ENCODE measurements at places on chromosomes 12 and 14. TPM values are rescaled to one million over a fixed set of nuclear protein-coding genes. Genes with fewer than 3 reads are reported as not detected.

RNASE1 gene
- total RNA-seq: 476 TPM

PLEKHH1 gene
- 40.0 TPM for total RNA-seq

TPCN1 gene
- 103 TPM for total RNA-seq

ACACB gene
- 22.7 TPM for total RNA-seq

LUM gene
- total RNA-seq: 49.5 TPM

SAMD15 gene
- total RNA-seq: 9.7 TPM

OTUB2 gene
- 3.0 TPM for total RNA-seq
